ENCODE measurements at places on chromosomes 7 and 10.

GRCh38 chr7:17236603-17237002 lies 61.8 kb upstream of the AHR start:
- no peak for DNase-seq

GRCh38 chr7:139727151-139727705 lies 50.6 kb downstream of the HIPK2 start:
- no peak for DNase-seq

DNA sequence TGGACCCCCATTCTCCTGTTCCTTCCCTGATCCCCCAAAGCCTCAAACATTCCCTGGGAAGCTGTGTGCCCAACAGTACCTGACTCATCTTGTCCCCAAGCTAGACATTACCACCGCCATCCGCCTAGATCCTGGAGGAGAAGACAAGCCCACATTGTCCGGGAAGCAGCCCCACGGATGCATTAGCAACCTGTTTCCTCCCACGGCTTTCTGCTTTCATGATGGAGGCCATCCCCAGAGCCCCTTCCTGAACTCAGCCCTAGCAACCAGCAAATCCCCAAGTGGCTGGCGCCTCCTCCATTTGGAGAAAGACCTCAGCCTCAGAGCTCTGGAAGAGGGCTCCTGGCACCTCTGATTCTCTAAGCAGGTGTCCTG lies 2.3 kb upstream of the SLC29A3 start:
- no peak for DNase-seq

- no peak for DNase-seq
Observed at GRCh38 chr7:24835643-24836042, 78.4 kb upstream of the GSDME start.
